RKO (cell line): ENCODE measurements at places on chromosomes 7 and 10.

GRCh38 chr7:81886211-81886764, 116.4 kb upstream of the HGF start:
- no peak for DNase-seq

GRCh38 chr10:11234857-11235531, 217.3 kb downstream of the CELF2 start:
- no peak for DNase-seq

DNA sequence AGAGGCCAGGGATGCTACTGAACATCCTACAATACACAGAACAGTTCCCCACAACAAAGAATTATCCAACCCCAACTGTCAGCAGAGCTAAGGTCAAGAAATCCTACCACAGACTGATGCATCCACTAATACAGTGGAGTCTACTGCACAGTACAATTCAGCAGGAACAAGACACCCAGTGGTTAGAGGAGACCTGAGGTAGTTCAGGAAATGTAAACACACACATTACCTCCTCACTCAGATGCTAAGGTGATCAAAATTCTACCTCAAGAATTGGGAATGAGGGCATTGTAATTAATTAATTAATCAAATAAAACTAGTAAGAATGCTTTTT, 91.4 kb downstream of the ZFAND4 start:
- no peak for DNase-seq

GRCh38 chr7:128302139-128302538, 41.6 kb downstream of the RBM28 start:
- no peak for DNase-seq

GRCh38 chr7:117841611-117842010, 31.6 kb downstream of the CTTNBP2 start:
- DNase-seq: no peak

DNA sequence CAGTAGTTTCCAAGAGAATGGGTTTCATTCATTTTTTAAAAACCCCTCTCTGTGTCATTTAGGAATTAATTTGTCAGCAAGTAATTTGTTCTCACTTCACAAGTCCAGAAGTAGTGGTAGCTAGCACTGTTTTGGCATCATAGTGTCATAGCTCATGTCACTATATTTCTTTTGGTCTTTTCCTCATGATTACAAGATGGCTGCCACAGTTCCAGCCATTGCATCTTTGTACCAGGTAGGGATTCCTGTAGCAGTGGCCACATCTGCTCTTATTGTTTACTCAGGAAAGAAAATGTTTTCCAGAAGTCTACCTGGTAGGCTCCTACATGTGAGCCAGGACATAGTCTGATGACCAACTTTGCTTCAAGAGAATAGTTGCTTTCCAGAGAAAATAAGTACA, 16.2 kb downstream of the GALNT17 start:
- DNase-seq: no peak

GRCh38 chr7:158404031-158404761, 183.4 kb downstream of the PTPRN2 start:
- no peak for DNase-seq

GRCh38 chr10:118057361-118057760, 10.6 kb upstream of the RAB11FIP2 start:
- DNase-seq: no peak
